NCI-H748 treated with DMSO at 0.1 percent for 48 hours (cell line): ENCODE measurements at places on chromosomes 13 and 19.
A peak's percentile ranks its signal among the peaks of the same experiment; 100 is the strongest.

- no peak for DNase-seq
Observed at GRCh38 chr13:39224671-39225240, 186.5 kb downstream of the NHLRC3 start.

GRCh38 chr13:80612804-80613203 lies 271.9 kb upstream of the SPRY2 start:
- no peak for DNase-seq

DNA sequence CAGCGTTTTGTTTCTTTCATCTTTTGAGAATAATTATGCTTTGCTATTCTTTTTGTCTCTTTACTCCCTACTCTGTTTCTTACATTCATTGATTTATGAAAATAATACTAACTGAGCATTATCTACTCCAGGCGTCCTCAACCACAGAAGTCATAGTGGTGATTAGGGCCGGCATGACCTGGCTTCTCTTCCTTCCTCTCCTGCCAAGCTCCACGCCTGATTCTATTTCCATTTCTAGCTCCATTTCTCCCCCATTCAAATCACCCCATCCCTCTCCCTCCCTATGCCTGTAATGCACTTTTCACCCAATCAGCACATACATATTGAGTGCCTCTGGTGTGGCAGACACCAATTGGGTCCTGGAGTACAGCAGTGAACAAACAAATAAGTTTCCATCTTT lies 183.2 kb upstream of the GPR12 start:
- no peak for DNase-seq

DNA sequence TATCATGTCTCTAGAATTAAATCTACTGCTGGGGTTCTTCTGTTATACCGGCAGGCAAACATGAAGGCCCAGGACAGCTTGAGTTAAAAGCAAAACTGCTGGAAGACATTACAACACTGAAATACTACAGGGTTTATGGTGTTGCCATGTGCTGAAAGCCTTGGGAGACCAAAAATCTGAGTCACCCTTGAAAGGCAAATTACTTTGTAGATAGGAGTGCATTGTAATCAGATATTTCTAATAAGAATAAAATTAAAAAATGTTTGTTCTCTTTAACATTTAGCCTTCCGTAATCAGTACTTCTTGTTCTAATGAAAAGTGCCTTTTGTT lies 181.3 kb downstream of the PCDH9 start:
- no peak for DNase-seq

DNA sequence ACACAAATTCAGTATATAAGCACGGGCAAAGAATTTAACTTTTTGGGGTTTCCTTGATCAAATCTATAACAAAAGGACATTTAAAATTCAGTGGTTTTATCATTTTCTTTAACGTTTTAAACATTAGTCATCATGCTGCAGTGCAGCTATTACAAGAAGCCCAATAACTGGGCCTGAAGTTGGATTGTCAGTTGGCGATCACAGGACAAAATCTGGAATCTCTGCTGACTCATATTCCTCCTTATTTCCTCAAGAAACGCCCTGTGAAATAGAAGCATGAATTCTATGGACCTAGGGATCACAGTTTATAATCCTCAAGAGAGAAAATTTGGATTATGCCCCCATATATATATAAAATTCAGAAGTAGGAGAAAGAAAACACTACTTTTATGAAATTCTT lies 971.6 kb upstream of the MIR17HG start:
- DNase-seq: no peak

DNA sequence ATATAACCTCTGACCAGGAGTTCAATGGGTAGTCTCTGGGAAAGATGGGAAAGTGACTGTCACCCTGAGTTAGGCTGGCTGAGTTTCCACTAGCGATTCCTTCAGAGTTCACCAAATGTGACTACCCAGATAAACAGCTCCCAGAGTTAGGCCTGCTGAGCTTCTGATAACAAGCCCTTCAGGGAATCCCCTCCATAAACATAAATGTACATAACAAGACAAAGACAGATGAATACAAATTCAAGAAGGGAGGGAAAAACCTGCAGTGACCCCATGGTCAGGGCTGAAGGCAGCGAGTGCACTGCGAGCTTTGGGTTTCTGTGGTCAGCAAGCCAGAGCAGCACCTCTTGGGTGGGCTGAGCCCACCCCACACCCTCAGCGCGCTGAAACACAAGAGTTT lies 25.4 kb upstream of the CEACAM4 start:
- DNase-seq: no peak

- no peak for DNase-seq
Observed at GRCh38 chr13:29758531-29759114, 91.8 kb downstream of the UBL3 start.

DNA sequence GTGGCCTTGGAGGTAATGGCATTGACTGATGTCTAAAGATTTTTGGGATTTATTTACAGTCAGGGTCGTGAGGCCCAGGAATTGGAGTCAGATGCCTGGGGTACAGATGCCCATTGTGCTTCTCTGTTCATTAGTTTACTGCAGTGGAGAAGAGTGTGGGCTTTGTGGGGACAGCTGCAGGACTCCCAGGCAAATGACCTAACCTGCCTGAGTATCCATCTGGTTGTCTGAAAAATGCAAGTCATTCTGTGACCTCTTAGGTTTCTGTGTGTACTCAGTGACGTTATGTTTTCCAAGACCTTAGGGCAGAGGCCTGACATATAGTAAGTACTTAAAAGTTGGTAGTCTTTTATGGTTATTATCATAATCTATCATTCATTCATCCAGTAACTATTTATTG lies 60.5 kb downstream of the SPATA13 start:
- no peak for DNase-seq

- no peak for DNase-seq
Observed at GRCh38 chr13:54287062-54287764, 1258.6 kb downstream of the OLFM4 start.

GRCh38 chr13:50082426-50083281 lies 67.4 kb downstream of the KCNRG start:
- DNase-seq: peak; percentile 90

GRCh38 chr13:95289020-95289444 lies 12.2 kb downstream of the ABCC4 start:
- no peak for DNase-seq

DNA sequence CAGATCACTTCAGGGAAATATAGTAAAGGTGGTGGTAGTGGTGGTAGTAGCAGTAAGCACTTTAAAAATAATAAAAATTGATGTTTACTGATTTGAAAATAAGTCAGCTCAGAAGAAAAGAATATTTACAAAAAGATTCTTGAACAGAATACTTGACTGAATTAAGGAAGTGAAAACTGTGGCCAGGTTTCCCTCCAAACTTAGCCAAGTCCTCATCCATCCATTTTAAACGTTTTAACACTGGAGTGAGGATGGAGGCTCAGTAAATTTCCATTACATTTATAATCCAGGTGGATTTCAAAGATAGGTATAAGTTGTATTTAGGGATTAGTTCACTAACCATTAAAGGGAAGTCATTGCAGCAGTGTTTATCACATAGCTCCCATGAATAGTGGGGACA lies 221.5 kb downstream of the RGCC start:
- no peak for DNase-seq

- no peak for DNase-seq
Observed at GRCh38 chr19:38650911-38651584, 3.6 kb downstream of the ACTN4 start.

GRCh38 chr13:106336668-106337067 lies 198.8 kb downstream of the EFNB2 start:
- DNase-seq: peak; percentile 21

GRCh38 chr13:30334663-30335386 lies 27.5 kb upstream of the KATNAL1 start:
- peak; percentile 85 for DNase-seq

DNA sequence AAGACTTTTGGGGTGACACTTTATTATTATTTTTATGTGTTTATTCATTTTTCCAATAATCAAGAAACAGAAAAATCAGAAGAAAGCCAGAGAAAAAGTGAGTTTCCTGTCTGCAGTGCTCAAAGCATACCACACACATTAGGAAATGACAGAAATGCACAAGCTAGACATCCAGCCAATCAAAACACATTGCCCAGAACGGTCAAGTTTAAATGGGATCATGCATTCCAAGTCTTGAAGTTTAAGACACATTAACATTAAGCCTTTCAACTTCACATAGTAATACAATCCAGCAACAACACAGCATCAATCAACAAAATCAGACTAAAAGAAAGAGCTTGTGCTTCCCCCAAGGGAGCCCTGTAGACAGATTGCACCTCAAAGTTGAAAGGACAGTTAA lies 28.7 kb upstream of the MEDAG start:
- DNase-seq: no peak

- DNase-seq: peak; percentile 96
Observed at GRCh38 chr13:25608181-25608580, 236.4 kb downstream of the ATP8A2 start.

DNA sequence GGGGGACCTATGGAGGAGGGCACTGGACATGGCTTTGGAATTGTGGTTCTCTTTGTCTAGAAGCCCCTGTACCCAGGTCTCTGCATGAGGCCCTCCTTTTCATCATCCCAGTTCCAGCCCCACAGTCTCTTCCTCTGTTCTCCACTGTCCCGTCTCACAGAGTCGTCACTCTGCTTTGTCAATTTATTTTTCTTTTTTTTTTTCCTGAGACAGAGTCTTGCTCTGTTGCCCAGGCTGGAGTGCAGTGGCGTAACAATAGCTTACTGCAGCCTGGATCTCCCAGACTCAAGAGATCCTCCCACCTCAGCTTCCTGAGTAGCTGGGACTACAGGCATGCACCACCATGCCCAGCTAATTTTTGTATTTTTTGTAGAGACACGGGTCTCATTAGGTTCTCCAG lies 619 bp upstream of the EXOC3L2 start:
- no peak for DNase-seq

- no peak for DNase-seq
Observed at GRCh38 chr19:10069046-10069445, 17.1 kb upstream of the SHFL start.

- no peak for DNase-seq
Observed at GRCh38 chr19:43678512-43679261, 8.7 kb upstream of the PLAUR start.
